GM12878 (cell line): ENCODE measurements at places on chromosomes 13 and 19.

DNA sequence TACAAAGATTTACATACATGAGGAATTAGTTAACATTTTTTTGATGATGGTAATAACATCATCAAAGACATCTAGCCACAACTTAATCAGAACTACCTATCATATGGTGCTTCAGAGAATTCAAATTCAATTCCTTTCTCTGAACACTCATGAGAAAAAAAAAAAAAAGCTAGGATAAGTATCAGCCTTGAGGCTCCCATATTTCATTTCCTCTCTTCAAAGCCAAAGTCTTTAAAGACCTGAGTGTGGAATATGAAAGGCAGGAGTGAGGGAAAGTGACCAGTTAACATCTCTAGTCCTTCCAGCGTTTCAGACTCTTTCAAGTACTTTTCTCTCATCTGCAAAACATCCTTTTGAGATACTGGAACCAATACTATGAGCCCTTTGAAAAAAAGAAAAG is 137.5 kb downstream of the DCLK1 start:
- DNase-seq: no peak

GRCh38 chr19:18141031-18141430 is 11.9 kb upstream of the PIK3R2 start:
- DNase-seq: no peak

DNA sequence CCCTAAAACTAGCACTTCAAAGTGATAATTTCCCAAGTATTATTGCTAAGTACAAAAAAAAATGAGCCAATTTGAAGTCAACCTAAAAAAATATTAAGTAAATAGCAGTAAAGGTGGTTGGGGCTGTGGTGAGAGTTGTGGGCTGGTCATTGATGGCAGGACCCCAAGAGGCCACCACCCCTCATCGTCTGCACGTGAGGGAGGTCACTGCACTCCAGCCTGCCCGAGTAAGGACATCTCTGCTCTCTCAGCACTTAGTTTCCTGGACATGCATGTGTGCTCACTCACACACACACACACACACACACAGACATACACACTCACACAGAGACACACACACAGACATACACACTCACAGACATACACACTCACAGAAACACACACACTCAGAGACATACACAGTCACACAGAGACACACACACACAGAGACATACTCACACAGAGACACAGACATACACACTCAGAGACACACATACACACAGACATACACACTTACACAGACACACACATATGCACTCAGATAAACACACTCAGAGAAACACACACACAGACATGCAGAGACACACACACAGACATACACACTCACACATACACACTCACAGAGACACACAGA is 127.2 kb upstream of the SOX1 start:
- DNase-seq: no peak

DNA sequence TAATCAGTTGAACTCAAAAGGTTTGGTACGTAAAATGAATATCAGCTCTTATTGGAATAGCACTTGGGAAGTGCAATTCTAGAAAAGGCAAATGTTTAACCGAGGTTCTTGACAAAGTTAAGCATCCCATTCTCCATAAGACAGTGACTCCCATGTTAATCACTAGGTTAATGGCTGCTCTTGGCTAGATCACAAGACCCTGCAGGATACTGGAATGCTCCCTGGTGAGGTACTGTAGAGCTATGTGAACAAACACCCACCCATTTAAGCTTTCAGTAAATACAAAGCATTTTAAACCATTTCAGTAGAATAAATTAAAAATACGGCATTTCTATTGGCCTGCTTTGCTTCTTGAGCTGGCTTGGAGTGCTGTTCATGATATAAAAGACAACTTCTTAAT is 56.5 kb downstream of the TDRD3 start:
- DNase-seq: no peak

DNA sequence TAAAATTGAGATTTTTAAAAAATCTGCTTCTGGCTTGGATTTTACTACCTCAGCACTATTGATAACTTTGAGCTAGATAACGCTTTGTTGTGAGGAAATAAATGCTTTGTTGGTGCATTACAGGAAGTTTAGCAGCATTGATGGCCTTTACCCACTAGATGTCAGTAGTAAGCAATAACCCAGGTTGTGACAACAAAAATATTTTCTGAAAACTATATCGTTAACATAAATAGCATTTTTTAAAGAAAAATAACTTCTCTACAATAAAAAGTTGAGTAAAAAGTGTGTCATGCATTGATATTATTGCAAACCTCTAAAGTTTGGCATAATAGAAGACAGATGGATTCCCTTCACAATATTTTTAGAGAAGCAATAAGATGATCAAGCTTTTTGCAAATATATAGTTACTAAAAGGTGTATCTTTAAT is 1246.5 kb downstream of the UQCRFS1 start:
- DNase-seq: no peak

DNA sequence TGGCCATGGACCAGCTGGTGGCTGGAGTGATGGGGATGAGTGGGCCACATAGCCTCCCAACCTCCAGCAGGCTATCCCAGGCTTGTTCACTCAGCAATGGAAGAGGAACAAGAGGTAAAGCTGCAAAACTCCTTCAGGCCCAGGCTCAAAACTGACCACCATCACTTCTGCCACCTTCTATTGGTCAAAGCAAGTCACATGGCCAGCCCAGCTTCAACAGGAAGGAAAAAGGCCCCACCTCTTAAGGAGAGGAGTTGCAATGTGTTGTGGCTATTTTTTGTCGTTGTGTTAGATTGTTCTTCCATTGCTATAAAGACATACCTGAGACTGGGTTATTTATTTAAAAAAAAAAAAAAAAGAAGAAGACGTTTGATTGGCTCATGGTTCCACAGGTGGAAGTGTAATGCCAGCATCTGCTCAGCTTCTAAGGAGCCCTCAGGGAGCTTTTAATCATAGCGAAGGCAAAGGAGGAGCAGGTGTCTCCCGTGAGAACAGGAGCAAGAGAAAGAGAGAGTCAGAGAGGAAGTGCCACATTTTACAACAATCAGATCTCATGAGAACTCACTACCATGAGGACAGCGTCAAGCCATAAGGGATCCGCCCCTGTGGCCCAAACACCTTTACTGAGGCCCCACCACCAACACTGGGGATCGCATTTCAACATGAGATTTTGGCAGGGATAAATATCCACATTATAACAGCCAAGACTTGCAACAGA is 5.4 kb downstream of the IGSF23 start:
- DNase-seq: no peak

DNA sequence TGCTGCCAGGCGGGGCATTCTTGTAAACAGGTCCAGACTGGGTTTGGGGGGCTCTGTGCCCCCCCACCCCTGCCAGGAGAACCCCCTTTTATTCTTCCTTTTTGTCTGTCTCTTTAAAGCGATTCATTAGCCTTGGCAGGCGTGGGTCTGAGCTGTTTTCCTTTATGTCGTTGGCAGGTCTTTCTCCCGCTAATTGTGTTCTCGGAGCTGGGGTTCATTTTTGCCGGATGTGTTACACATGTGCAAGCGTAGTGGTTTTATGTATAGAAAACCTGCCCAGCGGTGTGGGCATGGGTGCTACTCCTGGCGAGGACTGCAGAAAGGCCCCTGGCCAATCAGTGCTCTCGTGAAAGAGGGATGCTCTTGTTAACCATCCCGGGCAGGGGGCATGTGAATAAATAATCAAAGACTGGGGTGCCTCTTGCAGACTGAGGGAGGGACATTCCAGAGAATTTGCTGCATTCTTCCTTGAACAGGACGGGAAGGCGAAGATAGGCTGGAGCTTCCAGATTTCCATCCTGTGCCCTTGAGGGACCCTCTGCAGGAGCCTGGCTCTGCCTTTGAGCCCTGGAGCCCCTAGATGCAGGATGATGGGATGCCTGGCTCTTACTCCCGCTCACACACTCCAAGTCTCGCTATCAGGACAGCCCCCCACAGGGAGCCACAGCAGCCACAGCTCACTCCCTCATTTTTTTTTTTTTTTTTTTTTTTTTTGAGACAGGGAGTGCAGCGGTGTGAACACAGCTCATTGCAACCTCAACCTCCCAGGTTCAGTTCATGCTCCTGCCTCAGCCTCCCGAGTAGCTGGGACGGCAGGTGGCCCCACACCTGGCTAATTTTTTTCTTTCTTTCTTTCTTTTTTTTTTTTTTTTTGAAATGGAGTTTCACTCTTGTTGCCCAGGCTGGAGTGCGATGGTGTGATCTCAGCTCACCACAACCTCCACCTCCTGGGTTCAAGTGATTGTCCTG is 14.1 kb downstream of the CARM1 start:
- no peak for DNase-seq

- no peak for DNase-seq
Measured at GRCh38 chr19:17097593-17098126, 22.1 kb downstream of the MYO9B start.

- DNase-seq: no peak
Measured at GRCh38 chr19:40960062-40960685, 30.9 kb upstream of the CYP2B6 start.

DNA sequence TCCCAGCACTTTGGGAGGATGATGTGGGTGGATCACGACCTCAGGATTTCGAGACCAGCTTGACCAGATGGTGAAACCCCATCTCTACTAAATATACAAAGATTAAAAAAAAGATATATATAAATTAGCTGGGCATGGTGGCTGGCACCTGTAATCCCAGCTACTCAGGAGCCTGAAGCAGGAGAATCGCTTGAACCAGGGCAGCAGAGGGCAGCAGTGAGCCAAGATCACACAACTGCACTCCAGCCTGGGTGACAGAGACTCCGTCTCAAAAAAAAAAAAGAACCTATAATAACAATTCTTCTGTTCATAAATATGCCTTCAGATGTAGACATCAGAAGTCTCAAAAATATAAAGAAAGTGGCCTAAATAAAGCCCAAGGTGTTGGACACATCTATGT is 7.6 kb downstream of the ZNF737 start:
- DNase-seq: no peak

DNA sequence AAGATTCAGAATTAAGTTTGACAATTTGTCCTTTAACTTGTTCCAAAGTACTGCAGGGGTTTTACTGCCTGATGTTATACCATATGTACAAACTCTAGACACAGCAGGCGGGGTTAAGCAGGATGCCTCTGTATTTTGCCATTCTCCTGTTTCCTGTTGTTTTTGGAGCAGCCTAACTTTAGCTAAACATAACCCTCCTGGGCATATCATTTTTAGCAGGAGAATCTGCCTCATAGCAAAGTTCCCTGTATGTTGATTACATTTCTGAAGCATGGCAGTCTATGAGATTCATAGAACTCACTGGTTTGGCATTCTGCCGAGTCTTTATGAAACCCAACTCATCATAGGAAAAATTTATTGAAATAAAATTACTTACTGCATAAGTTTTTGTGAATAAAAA is 5.2 kb downstream of the LHFPL6 start:
- DNase-seq: no peak

GRCh38 chr19:43781630-43782310 is 997 bp upstream of the KCNN4 start:
- no peak for DNase-seq

- DNase-seq: no peak
Measured at GRCh38 chr19:7223429-7223828, 70.8 kb downstream of the INSR start.

- no peak for DNase-seq
Measured at GRCh38 chr19:51644636-51645271, 1.9 kb downstream of the SIGLEC14 start.

DNA sequence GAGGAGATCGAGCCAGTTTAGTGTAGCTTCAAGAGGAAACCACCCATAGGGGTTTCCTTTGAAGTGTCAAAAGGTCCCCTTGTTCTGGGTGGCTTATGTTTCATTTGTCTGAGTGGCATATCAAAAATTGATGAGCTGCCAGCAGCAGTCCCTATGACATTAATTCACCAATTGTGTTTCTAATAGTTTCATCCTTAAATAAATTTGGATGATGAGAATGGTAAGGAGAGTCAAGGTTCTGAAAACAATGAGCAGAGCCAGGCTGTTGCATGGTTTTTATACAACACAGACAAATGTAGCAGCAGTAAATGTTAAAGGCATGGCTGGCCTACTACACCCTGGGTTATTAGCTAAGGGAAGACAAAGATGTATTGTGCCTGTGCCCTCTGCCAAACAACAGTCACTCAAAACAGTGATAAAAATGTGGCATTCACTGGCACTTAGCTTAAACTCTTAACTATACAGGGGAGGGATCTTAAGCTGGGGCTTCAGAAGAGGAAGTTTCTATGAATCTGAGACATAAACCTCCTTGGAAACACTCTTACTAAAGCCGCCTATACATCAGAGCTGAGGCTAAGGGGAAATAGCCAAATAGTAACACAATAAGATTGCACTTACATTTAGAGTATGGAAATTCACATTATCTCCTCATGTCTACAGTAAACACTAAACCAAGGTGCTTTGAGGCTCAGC is 200.5 kb downstream of the POU4F1 start:
- no peak for DNase-seq

- no peak for DNase-seq
Measured at GRCh38 chr19:33819880-33820781, 23.5 kb downstream of the KCTD15 start.

GRCh38 chr19:20503476-20503875 is 62.1 kb downstream of the ZNF737 start:
- DNase-seq: no peak

GRCh38 chr13:23183292-23183691 is 2.5 kb downstream of the SGCG start:
- DNase-seq: no peak

- peak; percentile 34 for DNase-seq
Measured at GRCh38 chr13:99124794-99125316, 75.8 kb upstream of the UBAC2 start.

GRCh38 chr13:28475916-28476725 is 18.8 kb downstream of the FLT1 start:
- DNase-seq: no peak

DNA sequence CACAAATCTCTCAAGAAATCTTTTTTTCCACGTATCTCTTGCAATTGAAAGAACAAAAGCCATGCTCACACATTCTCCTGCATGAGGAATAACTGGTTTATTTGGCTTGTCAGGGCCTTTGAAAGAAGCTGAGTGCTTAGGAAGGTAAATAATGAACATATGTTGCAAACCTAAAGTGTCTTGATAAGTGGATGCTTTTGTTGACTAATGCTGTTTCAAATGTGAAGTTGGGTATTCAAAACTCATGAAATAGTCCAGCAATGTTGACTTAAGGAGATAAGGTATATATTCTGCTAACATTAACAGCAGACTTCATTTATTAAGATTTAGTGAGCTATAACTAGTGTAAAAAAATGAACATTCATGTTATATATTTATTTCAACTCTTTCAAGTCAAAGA is 1792.7 kb upstream of the MIR17HG start:
- DNase-seq: no peak

DNA sequence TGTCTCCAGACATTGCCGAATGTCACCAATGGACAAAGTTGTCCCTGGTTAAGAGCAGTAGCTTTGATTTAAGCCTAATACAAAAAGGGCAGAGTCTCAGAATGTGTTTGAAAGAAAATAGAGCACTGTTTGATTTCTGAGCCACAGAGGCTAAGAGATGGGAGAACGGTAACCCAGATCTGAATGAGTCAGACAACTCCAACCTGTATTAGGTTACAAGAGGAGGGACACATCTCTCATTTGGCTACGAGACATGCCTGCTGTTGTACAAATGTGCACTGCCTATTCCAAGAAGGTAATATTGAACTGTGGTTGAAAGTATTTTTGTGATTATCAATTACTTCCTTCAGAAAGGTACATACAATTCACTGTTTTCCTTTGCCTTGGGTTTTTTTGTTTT is 4.9 kb upstream of the HSPH1 start:
- no peak for DNase-seq
